Non-pigmented ciliary epithelial cell (primary cell): ENCODE measurements at places on chromosomes 3 and 15.

- DNase-seq, result no peak
Observed at GRCh38 chr3:19945969-19946831, 697 bp upstream of the RAB5A start.

DNA sequence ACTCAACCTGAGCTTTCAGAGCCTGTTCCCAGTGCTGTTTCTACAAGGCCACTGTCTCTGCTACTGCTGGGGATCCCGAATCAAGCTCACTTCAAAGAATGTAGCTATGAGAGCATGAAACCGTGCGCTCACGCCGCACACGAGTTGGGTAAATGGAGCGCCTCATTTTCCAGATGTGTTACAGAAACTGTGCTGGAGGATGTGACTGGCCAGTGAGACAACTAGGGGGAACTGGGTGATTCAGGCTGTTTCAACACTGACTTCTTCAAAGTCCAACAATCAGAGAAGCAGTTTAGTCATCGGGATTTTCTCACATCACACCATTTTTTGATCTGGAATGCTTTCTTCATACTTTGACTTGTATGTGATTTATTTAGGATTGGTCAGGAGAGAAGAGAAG lies 3.5 kb downstream of the ZNF710 start:
- peak; percentile 83 for DNase-seq

DNA sequence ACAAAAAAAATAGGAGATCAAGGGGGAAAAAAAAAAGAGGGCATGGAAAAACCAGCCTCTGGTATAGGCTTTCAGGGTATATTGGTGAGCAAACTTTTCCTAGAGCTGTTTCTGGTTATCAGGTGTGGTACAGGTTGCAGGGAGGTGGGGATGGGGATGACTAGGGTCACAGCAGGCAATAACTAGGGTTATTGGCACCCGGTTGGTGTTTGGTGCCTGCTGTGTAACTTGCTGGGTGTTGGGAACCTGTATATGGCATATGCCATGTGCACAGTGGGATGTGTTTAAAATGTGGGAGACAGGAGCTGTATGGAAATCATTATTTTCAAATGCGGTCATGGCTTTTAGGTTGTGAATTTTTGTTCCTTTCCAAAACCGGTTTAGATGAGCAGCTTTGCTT lies 119.2 kb downstream of the PTPRG start:
- no peak for DNase-seq

- no peak for DNase-seq
Observed at GRCh38 chr3:12479919-12480427, 4.3 kb upstream of the TSEN2 start.

DNA sequence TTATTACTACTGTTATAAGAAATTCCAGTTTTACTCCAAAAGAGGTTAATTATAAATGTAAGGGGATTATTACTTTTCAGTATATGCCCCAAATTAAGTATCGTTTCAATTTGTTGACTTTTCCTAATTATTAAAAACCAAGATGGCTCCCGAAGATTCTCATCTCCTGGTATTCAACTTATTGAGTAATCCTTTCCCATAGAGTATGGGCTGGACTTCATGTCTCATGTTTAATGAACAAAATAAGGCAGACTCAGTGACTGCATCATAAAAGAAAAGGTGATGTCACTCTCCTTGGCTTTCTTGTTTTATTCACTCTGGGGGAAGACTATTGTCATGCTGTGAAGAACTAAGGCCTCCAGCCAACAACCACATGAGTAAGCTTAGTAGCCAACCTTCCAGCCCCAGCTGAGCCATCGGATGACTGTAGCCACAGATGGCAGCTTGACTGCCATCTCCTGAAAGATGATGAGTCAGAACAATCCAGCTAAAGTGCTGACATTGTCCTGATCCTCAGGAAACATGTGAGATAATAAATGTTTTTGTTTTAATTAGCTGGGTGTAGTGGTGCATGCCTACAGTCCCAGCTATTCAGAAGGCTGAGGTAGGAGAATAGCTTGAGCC lies 17.3 kb downstream of the IGF2BP2 start:
- peak; percentile 93 for DNase-seq

DNA sequence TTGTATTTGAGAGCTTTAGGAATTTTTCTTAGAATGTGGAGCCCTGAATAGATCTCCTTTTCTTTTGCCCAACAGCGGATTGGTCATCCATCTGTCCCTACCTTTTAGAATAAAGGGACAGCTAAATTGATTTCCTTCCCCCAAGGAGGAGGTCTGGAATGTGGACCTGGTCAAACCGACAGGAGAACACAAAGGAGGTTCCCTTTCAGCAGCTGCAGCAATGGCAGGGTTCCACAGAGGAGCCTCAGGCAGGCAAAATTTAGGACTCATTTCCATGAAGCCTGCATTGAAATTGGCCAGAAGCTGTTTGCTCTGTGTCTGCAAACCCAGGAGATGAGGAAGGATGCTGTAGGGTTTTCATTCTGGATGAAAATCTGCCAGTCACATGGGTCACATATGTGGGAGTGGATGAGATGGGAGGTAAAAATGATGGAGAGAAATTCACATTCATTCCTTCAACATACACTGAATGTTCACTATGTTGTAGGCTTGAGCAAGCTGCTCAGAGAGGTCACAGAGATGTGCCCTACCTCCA lies 77.3 kb downstream of the LRTM1 start:
- DNase-seq, result no peak
